ENCODE measurements at places on chromosomes 1 and 21.
A peak's percentile ranks its signal among the peaks of the same experiment; 100 is the strongest.

- DNase-seq = no peak
Measured at GRCh38 chr1:147676311-147677085, 6.2 kb upstream of the ACP6 start.

DNA sequence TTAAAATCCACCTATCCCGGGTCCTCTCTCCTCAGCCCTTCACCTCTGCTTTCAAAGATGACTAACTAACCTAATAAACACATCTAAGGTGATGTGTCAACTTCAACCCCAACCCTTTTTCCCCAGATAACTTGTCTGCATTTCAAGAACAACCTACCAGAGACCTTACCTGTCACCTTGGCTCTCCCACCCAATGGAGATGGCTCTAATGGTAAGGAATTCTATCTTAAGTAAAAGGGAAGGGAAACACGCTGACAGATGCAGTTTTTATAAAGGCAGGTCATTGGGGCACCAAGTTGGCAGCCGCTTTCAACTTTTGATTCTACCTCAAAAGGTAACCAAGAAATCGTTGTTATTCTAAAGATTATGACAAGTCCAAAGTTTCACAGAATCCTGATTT lies 37.6 kb downstream of the MRPL39 start:
- no peak for DNase-seq

DNA sequence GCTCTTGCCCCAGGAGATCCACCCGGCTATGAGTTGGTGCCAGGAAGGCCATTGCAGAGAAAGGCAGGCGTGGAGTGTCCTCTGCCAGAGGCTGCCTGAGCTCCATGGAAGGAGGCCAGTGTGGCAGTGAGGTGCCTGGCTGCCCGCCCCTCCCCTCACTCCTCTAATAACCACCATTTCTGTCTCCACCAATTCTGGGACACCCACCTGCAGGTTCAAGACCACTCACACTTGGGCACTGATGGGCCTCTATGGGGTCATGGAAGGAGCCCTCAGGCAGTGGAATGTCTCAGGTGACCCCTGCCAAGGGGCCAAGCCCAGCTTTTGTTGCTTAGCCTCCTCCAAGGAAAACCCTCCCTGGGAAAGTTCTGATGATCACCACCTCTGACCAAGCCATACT lies 731.6 kb downstream of the MATN1 start:
- DNase-seq = no peak

- peak; percentile 83 for DNase-seq
Measured at GRCh38 chr1:155859881-155860871, 809 bp downstream of the SYT11 start.

DNA sequence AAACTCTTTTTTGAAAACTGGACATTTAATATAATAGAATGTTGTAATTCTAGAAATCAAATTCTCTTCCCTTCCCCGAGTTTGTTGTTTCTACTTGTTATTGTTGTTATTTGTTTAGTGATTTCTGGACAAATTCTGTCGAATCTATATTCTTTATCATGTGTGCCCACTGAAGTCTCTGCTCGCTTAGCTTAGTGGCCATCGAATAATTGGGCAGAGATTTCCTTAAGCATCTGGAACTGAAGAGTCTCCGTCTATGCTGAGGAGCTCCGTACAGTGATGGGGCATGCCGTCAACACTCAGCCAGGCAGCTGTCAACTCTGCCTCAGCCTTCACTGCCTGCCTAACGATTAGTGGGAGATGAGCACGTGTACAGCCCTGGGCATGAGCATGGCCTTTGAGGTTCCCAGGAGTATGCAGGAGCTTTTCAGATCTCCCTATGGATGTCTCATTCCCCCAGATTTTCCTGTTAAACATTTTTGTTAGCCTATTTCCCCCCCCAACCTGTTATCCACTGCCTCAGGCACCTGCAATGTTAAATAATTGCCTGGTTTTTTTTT lies 66.8 kb downstream of the SLX9 start:
- no peak for DNase-seq

DNA sequence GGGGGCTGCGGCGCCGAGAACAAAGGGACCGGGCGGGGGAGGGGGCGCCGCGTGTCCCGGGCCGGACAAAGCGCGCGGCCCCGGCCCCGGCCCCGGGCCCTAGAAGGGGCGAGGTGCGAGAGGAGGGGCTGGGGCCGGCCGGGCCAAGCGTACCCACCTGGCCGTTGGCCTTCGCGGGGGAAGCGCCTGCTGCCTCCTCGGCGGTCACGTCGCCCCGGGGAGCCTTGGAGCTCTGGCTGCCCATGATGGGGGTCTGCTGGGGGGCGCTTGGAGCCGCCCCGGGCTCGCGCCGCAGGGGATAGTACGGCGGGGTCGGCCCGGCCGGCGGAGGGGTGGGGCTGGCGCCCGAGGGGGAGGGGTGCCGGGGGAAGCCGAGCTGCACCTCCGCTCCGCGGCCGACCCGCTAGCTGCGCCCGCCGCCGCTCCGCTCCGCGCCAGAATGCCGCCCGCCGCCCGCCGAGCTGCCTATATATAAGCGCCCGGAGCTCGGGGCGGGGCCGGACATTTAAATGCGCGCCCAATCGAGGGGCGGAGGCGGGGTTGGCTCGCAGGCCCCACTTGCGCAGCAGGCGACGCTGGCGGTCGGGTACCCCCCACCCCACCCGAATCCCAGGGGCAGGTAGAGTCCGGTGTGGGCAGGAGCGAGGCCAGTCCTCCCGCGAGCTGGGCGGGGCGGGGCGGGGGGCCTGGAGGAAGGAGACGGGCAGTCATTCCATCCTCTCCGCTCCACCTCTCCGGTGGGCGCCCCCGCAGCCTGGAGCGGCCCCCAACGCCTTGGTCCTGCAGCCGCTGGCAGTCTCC lies at the start of gene MARCKSL1:
Gene MARCKSL1, minus strand, starts transcription at position 444 of the 801 bp plus-strand sequence. Its CDS starts 200 bp downstream, at position 244.
- peak; percentile 82 for DNase-seq

- no peak for DNase-seq
Measured at GRCh38 chr1:158028969-158029368, 35.5 kb downstream of the KIRREL1 start.

DNA sequence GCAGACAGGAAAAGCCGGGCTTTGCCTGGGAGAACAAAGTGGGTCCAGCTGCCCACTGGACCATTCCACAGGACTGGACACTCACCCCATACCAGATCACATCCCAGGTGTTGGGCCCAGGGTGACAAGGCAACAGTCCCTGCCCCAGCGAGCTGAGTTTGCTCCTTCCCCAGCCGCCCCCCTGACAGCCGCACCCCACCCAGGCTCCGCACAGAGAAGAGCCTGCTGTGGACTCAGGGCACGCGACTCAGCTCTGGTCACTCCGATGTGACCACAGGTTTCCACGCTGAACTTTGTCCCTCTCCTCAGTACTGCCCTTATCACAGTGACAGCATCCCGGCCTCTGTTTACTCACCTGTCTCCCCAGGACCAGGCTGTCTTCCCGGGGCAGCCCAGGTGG lies 1.2 kb downstream of the BMP8B start:
- DNase-seq = no peak

DNA sequence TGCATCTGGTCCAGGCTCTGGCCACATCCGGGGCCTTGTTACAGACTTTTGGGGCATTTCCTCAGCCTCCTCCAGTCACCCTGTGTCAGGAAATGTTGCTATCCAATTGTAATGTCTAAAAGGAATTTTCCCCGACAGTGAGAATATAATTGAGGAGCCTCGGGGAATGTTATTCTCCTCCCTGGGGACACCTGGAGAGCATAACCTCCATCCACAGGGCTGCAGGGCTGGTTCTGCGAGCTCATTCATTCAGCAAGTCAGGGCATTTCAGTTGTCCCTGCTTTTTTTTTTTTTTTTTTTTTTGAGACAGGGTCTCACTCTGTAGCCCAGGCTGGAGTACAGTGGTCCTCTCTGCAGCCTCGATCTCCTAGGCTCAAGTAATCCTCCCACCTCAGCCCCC lies 72.6 kb downstream of the MDM4 start:
- no peak for DNase-seq

DNA sequence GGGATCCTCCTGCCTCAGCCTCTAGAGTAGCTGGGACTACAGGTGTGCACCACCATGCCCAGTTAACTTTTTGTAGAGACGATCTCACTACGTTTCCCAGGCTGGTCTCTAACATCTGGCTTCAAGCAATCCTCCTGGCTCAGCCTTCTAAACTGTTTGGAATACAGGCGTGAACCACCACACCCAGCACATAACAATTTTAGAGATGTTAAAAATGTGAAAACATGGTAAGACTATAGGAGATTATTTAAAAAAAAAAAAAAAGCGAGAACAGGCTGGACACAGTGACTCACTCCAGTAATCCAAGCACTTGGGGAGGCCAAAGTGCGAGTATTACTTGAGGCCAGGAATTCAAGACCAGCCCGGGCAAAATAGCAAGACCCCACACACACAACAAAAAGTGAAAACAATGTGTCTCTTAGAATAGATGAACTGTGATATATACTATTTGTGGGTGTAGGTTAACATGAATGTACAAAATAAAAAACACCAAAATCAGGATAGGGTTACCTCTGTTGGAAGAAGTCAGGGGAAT lies 19.6 kb downstream of the CCDC18 start:
- no peak for DNase-seq

DNA sequence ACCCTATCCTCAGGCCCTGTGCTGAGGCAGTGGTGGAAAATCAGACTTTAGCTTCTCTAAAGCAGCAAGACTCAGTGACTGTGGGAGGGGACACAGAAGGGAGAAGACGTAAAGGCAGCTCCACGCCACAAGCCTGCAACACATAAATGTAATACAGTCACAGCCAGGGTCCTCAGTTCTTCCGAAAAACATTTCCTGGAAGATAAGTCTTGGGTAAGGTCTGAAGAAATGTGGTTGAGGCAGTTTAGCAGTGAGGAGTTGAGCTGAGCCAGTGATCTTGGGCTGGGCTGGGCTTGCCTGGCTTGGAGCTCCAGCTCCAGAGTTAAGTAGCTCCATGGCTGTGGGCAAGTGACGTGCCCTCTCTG lies 127.8 kb upstream of the ADAR start:
- DNase-seq = no peak

DNA sequence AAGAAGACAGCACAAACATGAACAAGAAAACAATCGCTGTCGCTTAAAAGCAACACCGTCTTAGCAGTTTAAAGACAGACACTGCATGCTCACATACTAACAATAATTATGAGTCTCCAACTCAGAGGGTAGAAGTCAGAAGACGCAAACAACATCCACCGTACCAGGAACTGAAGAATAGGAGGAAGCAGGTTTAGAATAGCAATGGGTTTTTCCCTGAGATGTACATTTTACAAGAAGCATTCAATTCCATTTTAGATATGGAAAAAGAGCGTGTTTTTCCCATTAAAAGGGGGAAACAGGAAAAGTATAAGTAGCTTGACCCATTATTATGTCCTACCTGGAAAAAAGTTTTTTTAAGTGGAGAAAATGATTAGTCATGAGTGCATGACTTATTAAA lies 34.5 kb upstream of the KCNE1 start:
- no peak for DNase-seq

GRCh38 chr1:158485455-158485854 lies 13.4 kb downstream of the OR10R2 start:
- no peak for DNase-seq

GRCh38 chr1:233627823-233628222 lies 13.9 kb downstream of the KCNK1 start:
- DNase-seq = no peak

GRCh38 chr1:192147221-192147620 lies 11.0 kb upstream of the RGS18 start:
- no peak for DNase-seq

DNA sequence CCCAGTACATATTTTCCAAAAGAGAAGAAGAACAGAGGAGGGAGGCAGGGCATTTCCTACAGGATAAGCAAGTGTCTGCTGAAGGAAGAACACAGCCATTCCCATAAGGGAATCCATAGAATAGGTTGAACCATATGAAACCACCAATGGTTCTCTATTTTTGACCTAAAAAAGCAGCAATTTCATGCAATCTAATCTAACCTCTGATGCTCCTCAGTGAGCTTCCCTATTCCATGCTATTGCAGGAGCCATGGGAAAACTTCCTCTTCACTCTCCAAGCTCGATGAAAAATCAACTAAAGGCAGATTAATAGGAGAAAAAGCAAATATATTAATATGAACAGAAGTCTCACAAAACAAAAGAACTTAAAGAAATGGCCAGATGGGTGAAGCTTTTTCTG lies 50.5 kb downstream of the SIPA1L2 start:
- DNase-seq = no peak

- DNase-seq = peak; percentile 28
Measured at GRCh38 chr1:150981177-150981804, 801 bp upstream of the ANXA9 start.

- DNase-seq = no peak
Measured at GRCh38 chr1:43962324-43962723, 7.5 kb upstream of the DPH2 start.

GRCh38 chr1:239212811-239213220 lies 173.6 kb upstream of the CHRM3 start:
- DNase-seq = no peak

- DNase-seq = no peak
Measured at GRCh38 chr1:200951016-200951415, 56.3 kb downstream of the INAVA start.

- no peak for DNase-seq
Measured at GRCh38 chr1:152533327-152533938, 19.2 kb downstream of the CRCT1 start.

DNA sequence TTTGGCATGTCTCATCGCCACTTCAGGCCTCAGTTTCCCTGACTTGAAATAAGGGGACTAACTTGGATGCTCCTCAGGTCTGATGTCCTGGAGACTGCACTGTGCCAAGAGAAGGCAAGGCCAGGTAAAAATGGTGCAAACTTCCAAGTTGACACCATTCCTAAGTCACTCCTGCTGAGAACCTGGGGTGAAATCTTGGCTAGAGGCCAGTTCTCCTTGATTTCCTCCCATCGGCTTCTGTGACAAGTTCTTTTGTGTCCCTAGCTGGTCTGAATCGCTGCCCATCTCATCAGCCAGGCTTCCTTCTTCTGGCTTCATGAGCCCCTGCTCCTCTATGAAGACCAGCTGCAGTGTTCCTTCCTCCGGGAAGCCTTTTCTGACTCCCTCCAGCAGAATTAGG lies 48.6 kb upstream of the ID3 start:
- DNase-seq = no peak

- DNase-seq = no peak
Measured at GRCh38 chr1:24954631-24955030, 24.6 kb upstream of the RUNX3 start.

DNA sequence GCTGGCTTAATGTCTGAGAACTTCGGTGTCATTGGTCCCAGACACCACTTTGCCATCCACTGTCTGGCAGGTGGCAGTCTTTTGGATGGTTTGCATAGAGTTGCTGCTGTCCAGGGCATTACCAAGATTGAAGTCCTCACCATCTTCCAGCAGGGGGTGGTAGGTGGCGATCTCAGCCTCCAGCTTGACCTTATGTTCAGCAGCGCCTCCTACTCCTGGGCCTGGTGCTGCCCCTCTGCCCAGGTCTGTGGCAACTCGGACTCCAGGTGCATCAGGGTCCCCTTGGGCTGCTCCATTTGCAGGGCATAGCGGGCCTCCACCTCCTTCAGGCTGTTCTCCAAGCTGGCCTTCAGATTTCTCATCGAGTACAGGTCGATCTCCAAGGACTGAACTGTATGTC lies 573.3 kb upstream of the NCAM2 start:
- DNase-seq = no peak

DNA sequence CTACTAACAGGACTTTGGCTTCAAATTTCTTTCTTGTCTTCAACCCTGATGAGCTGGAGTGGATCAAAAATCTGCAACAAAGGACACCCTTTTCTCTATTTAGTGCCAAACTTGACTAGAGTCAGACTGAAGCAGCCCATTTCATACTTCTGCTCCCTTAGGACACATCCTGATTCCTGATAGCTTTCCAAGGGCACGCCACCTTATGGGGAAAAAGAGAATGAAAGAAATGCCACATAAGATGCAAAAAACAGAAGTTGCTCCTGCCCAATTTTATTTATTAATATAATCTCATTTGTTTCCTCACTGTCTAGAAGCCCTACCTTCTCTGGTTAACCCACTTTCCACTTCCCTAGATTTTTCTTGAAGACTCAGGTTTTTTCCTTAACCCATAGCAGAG lies 72.7 kb upstream of the NBPF4 start:
- no peak for DNase-seq

GRCh38 chr1:237324226-237324625 lies 282.2 kb downstream of the RYR2 start:
- no peak for DNase-seq

All from erythroblast (primary cell).